B cell (primary cell): ENCODE measurements at places on chromosomes 3 and 15. TPM values are rescaled to one million over a fixed set of nuclear protein-coding genes. Genes with fewer than 3 reads are reported as not detected.

DNA sequence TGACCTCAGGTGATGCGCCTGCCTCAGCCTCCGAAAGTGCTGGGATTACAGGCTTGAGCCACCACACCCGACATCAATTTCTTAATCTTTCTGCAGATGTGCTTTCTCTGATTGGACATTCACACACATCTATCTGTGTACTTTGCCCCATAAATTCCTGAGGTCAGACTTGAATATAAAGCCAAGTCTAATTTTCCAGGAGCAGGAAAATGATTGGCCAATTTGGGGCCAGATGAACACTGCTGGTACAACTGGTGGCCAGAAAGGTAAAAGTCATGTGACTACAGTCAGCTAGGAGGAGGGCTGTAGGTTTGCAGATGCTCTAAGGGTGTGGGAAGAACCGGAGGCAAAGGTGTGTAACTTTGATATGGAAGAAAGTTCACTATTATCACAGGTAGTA lies 3.2 kb upstream of the RAD51 start:
- DNase-seq = no peak

DNA sequence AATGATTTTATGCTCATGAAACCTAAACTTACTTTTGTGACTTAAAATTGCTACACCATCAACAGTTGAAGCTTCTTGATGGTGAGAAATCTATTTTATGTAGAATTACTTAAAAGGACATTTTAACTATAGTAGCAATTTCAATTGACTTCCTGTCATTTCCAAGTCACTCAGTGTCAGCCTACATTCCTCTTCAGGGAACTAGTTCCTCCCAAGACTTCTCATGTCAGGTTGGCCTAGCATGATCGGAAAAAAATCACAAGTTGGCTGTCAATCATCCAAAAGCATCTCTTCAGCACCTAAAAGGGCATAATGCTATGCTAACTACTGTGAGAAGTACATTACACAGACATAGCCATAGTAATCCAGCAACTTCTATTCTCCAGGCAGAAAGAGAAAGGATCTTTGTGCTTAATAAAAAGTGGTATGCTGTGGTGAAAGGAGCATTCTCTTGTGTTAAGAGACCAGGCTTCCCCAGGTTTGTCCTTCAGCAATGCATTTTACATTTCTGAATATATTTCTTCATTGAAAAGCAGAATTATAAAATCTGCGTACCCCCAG lies 893.7 kb downstream of the AGBL1 start:
- no peak for DNase-seq

DNA sequence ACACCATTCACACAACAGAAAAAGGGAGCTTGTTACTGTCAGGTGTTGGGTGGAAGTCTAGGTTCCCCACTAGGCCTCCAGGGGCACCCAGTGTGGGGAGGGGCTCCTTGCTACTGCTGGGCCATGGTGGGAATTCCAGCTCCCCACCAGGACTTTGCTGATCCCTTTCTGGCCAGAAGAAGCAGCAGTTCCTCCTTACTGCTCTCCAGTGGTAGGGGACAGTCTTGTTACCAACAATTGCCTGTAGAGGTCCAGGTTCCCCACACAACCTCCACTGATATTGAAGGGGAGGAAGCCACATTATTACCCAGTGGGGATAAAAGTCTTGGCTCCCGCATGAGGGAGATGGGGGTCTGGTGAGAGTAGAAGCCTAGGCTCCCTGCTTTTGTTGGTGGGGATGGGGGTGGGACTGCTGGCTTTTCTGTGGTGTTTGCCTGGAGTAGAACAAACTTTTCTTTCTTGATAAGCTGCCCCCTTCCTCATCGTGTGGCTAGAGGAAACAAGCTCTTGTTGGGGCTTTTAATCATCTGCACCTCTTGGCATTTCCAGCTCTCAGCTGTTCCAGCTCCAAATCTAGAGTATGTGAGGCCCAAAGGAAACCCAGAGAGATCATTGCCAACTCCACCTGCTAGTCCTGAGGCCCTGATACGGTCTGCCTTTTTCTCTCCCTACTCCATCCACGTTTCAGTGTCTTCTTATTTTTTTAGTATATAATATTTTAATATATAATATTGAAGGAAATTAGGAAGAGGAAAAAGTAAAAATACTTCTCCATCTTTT lies 824.2 kb downstream of the AGBL1 start:
- DNase-seq = no peak

DNA sequence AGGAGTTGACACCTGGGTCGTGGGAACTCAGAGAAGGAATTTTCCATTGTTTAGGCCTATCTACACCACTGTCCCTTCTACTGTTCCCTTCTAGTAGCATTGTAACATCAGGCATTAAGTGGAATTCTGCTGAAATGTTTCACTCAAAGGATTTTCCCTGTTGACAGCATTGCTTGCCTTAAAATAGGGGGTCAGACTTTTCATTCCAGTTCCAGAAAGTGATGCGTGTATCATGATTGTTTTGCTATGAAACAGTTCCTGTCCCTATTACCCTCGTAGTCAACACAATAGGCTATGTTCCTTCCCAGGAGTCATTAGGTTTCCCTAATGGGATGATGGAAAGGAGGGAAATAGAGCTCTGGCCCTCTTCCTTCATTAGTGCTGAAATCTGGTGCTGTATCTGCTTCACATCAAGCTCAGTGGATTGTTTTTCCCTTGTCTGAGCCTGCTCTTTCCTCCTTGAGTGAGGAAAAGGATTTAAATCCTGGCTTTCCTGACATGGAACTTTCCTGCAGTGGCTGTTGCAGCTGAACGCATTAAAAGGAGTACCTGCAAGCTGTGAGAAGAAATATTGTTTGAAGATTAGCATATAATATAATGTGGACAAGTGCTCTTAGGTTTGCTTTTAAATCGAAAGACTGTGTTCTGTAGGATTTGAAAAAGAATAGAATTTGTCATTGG lies 195.9 kb downstream of the KLHL25 start:
- DNase-seq = no peak

- DNase-seq = no peak
Measured at GRCh38 chr3:54122324-54123002, at the start of gene CACNA2D3. Gene CACNA2D3 (plus strand): TSS chr3:54122552.

GRCh38 chr3:172152874-172153273 lies 113.5 kb downstream of the FNDC3B start:
- DNase-seq = no peak

DNA sequence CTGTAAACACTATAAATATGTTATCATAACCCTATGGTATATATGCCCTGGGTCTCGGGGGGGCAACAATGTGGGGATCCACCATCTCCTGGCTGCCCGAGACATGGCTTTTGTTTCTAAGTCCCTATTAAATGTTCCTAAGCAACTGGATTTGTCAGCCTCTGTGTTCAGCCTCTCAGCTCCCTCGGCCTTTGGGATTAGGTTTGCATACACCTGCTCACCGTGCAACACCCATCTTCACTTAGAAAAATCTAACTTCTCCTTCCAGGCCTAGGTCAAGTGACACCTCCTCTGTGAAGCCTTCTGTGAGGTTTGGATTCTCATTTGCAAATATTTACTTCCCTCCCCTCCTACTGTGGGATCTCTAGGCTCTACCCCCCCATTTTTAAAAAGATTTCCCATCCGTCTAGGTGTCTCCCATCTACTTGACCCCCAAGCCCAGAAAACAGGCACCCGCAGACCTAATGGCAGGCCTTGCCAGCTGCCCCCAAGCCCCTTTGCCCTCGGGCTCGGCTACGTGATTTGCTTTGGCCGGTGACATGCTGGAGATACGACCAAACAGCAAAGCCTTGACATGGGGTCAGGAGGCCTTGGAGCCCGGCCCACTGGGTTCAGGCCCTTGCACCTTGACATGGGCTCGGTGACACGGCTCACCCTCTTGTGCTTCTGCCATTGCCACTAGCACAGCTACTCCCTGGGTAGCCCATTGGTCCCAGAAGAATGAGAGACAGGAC lies 66.0 kb upstream of the BLM start:
- no peak for DNase-seq

- DNase-seq = no peak
Measured at GRCh38 chr3:72092778-72093177, 307.8 kb upstream of the PROK2 start.

DNA sequence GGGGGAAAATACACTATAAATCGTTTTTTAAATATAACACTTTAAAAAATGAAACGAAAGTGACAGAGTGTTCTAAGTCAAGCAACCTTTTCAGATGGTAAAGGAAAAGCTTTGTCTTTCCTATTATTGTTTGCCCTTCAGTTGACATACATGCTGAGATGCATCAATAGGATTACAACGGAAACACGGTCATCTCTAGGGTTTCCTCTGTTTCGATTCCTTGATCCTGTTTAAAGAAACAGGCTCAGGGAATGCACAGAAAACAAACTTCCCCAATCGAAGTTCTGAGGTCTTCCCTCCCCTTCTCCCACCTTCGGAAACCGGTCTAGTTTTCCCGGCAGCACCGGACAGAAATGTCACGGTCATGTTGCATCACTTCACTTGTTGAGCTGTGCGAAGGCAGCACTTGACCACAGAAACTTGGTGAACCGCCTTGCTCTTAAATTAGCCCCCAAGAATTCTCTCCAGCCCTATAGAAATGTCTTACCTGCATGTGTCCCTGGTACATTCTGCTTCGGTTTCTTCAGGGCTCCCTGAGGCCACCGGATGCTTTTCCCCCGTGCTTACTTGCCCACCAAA lies 556 bp downstream of the PEX5L start:
- no peak for DNase-seq

DNA sequence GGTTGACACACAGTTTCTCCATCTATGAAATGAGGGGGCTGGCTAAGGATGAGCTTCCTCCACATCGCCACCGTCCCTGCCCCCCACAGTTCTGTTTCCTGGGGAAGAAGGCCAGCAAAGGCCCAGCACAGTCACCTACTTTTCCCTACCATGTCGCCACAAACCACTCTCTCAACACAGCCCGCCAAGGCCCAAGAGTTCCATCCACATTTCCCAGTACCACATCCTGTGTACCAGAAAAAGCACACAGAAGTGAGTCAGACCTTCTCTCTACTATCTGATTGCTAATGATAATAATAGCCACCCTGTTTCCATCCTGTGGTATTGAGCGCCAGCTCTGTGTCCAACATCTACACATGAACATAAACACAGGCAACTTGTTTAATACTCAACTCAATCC lies 30.3 kb upstream of the C15orf39 start:
- no peak for DNase-seq

DNA sequence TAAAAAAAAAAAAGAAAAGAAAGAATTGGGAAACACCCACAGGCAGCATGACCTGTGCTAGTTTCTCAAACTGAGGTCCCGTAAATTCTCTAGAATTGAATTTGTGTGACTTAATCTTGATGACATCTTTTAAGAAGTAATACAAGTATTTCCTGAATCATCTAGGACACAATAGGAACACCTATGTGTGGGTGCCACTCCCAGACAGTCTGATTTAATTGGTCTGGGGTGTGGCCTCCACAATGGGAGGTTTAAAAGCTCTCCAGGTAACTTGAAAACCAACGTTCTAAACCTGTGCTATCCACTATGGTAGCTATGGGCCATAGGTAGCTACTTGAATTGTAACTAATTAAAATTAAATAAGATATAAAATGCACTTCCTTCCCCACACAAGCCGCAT lies 28.1 kb downstream of the CFAP92 start:
- no peak for DNase-seq

- no peak for DNase-seq
Measured at GRCh38 chr3:195187609-195188425, 83.1 kb downstream of the XXYLT1 start.

GRCh38 chr15:51403072-51403878 lies 61.8 kb downstream of the GLDN start:
- DNase-seq = peak; percentile 18

DNA sequence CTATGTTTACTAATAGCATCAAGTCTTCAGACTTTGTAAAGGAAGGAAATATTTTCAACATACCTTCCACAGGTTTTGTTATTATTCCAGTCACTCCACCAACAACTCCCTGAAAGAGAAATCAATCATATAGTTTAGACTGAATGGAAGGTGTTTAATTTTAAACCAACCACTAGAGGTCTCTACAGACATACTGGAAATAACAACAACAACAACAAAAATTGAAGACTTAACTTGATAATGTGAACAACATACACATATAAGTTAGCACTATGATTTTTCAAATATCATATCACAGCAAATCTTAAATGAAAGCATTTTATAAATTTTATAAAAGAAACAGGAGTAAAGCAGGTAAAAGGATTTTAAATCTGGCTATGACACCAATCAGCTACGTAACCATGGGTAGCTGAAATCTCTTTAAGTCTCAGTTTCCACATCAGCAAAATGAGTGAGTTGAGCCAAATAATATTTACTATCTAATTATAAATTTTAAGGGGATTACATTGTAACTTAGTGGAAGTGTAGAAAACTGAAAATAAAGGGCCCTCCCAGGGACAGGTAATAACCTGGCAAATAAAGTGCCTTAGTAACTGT lies 188.2 kb downstream of the VPS13C start:
- DNase-seq = peak; percentile 15

DNA sequence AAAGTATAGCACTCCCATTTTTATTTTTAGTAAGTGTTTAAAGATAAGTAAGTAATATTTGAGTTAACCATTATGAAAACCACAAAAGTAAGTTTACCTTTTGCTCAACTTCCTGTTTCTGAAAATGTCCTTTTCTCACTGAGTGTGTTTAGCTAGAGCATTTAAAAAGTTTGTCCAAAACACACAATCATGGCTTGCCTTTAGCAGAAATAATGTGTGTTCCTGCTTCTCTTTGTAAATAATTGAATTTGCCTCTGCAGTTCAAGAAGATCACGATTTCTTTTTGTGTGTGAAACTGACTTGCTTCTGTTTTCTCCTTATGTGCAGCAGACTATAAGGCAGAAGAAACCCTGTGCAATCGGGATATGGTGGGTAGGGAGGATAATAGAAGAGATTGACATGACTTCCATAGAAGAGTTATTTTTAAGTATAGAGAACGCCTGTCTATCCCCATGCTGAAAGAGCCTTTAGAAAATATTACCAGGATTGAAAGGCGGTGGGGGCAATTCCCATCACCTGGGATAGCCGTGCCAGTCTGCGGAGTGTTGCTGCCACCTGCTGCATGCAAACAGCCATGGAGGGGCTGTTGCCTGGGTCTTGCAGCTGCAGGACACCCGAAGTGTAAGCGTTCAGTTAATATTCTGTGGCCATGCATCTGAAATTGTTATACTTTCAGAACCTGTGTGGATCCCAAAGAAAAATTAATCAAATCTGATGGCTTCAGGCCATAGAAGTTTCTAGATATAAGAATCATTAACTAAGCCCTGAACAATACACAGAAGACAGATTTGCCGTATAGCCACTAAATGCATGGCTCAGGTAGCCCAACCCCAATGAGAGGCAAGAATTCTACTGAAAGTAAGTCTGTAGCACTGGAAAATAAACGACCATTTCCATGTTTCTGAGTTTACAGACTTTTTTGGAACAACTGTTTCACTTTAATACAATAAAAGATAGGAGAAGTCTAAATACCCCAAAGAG lies 2.4 kb upstream of the CD96 start:
- peak; percentile 77 for DNase-seq

The SLC22A14 gene
- total RNA-seq = not detected in 2 replicates

The HTR3E gene
- total RNA-seq = not detected in 2 replicates

The TGM4 gene
- not detected in 2 replicates for total RNA-seq

The GOLGA8J gene
- 0.51 TPM in 1 of 2 replicates, not detected in the other for total RNA-seq

The WNT7A gene
- not detected in 2 replicates for total RNA-seq

The GALNT15 gene
- total RNA-seq = 0.10 TPM in 1 of 2 replicates, not detected in the other

The FBXO40 gene
- not detected in 2 replicates for total RNA-seq

The ZNF660 gene
- total RNA-seq = 7.5 and 8.7 TPM in 2 replicates

The CD96 gene
- total RNA-seq = 56.2 and 60.2 TPM in 2 replicates

The PRSS50 gene
- 0.10 TPM in 1 of 2 replicates, not detected in the other for total RNA-seq

The PLCL2 gene
- 55.2 and 57.1 TPM in 2 replicates for total RNA-seq

The IQCH gene
- 1.6 and 2.2 TPM in 2 replicates for total RNA-seq

The GXYLT2 gene
- total RNA-seq = not detected in 2 replicates

The CHRNB4 gene
- not detected in 2 replicates for total RNA-seq

The ADAMTS17 gene
- 0.10 and 0.51 TPM in 2 replicates for total RNA-seq

The ASB14 gene
- not detected in 2 replicates for total RNA-seq

The ALPK3 gene
- 0.15 and 0.24 TPM in 2 replicates for total RNA-seq

The SKOR1 gene
- 0.32 and 0.67 TPM in 2 replicates for total RNA-seq

The SLC12A1 gene
- total RNA-seq = not detected in 2 replicates

The TIMP4 gene
- not detected in 2 replicates for total RNA-seq
